ENCODE measurements at places on chromosomes 7 and 10.

DNA sequence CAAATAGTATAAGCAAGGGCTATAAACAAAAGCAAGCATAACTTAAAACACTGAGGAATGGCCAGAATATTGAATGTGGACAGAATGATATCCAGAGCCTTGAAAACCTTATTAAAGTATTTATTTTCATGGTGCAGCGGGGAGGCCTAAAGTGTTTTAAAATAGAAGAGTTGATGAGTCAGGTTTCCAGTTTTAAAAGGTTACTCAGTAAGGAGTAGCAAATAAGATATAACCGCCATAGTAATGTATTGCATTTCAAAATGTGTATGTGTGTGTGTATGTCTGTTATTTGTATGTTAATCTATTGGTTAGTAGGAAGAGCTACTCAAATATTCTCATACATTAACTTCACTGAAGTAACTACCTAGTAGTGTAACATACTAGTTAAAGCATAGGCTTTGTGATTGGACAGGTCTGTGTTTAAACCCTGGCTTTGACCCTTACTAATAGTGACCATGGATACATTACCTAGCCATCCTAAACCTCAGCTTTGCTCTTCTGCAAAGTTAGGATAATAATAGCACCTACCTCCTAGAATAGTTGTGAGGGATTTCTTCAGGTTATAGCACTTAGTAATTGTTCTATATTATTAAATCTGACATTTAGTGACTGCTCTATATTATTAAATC lies 16.9 kb downstream of the CUTC start:
- no peak for DNase-seq

- DNase-seq = no peak
Observed at GRCh38 chr10:17406036-17406834, 48.2 kb downstream of the ST8SIA6 start.

DNA sequence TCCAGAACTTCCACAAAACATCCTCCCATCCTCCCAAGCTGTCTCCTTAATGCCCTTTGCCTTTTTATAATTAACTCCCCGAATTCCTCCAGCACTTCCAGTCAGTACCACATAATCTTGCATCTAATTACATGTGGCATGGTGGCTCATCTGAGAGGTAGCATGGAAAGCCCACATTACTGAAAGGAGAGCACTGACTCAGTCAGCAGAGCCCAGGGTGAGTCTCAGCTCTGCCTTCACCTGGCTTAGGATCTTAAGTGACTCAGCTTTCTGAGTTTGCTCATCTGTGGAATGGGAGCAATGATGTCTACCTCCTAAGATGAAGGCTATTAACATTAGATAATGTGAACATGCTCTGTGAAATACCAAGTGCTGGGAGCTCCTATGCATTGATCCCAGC lies 433.9 kb downstream of the SORCS3 start:
- DNase-seq = no peak

- DNase-seq = no peak
Observed at GRCh38 chr7:988426-988911, 5.5 kb downstream of the CYP2W1 start.

GRCh38 chr10:70162151-70162891 lies 8.0 kb downstream of the SAR1A start:
- no peak for DNase-seq

DNA sequence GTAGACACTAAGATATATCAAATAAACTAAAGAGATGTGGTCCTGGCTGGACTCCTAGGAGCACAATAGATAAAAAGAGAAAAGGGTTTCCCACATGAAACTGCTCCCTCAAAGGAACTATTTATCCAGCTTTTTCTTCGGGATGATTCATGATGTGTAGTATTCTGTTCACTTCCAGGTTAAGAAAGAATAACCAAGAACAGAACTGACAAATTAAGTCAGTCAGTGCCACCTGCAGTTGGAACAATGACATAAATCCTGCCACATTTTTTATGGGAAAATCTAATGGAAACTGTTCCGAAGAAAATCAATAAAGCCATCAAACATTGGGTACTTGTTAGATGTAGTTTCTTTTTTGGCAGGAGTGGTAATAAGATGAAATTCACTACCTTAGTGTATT lies 87.1 kb downstream of the POLR1F start:
- peak; percentile 1 for DNase-seq

DNA sequence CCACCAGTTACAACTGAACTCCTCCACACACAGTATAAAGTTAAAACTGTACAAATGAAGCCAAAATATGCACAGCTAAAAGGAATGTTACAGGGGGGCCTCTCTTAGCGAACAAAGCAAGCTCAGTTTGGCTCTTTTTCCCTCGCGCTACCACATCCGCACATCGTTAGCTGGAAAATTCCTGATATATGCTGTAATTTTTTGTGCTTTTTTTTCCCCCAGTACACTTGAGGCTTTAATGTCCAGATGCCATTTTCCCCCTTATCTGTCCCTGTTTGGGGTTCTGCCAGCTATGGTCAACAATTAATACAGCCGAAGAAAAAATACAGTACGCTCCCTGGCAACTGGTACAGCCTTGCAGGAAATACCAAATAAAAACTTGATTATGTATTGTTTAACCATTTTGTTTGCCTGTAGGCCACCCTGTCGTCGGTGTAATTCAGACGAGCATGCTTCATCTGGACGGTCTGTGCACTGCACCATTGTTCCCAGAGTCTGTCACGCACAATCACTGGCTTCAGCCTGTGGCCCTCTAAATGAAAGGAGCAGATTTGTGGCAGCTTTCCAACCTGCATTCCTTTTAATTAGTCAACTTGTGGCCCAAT lies 108.1 kb upstream of the FAM133B start:
- DNase-seq = peak; percentile 67

DNA sequence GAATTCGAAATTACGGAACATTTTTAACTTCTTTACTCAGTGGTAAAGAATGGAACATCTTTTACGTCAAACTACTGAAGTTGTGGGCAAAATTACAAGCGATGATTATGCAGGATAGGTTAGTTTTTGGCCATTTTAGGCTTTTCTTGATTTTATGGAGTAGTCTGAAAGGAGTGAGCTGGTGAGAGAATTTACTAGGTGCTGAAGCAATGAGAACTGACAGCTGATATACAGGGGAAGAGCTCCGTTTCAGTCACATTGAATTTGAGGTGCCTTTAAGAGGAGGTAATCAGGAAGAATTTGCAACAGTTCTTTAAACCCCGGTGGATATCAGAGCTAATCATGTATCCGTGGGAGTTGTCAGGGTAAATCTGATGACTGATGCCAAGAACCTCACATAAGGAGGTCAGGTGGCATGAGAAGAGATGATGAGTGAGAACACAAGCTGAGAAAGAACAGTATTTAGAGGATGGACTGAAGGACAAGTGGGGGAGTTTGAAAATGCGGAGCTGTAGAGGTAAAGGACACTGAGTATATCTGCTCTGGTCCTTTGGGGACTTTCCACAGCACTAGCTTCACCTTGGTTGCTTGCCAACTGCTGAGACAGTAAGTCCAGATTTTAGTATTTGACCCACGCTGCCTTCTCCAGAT lies 104.3 kb downstream of the AHR start:
- DNase-seq = no peak
